ENCODE measurements at places on chromosomes 4 and X.

GRCh38 chr4:37071576-37071975, 173.0 kb upstream of the NWD2 start:
- DNase-seq, result no peak

- DNase-seq, result no peak
Observed at GRCh38 chrX:21708116-21708515, 49.8 kb downstream of the SMPX start.

DNA sequence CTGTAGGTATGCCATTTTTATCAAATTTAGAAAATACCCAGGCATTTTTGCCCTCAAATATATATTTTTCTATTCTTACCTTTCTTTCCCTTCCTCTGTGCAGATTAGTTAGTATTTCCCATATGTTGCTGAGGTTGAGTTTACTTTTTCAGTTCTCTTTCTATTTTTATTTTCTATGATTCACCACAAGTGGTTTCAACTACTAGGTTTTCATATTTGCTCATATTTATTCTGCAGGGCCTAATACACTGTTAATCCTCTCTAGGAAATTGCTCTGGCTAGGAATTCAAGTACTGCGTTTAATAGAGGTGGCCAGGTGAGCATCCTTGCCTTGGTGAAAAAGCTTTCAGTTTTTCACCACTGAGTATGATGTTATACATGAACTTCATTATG, 1535.3 kb upstream of the PCDH10 start:
- no peak for DNase-seq

DNA sequence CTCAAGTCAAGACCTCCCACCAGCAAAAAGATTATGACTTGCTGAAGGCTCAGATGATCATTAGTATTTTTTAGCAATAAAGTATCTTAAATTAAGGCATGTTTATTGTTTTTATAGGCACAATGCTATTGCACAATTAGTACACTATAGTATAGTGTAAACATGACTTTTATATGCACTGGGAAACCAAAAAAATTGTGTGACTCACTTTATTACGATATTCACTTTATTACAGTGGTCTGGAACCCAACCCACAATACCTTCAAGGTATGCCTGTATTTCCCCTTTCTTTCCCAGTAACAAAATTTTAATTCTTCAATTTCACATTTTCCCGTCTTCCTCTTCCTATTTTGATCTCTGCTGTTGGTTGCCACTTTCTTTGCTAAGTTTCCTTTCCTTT, 37.7 kb downstream of the ZCCHC12 start:
- DNase-seq, result no peak

DNA sequence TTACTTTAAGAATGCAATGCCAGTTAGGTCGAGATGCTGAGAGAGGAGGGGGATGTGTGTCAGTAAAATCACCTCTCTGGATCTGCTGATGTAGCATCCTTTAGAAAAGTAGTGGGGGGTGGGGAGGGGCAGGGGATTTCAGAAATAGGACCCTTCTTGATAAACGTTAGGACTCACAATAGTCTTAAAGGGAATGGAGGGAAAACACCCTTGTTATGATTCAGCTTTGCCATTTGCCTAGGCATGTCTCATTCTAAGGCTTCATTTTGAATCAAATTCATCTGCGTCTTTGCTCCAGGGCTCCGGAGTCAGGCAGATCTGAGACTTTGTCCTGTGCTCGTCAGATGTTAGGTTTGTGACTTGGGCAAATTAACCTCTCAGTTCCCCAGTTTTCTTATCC, 879 bp downstream of the SH2D1A start:
- DNase-seq, result no peak

GRCh38 chr4:24195991-24196736, 306.3 kb upstream of the PPARGC1A start:
- DNase-seq, result no peak
